Adrenal gland (tissue), 19 donors: ENCODE measurements at places on chromosomes 4 and X. TPM values are rescaled to one million over a fixed set of nuclear protein-coding genes. Genes with fewer than 3 reads are reported as not detected.

GRCh38 chrX:39869846-39870601 is 227.7 kb downstream of the BCOR start:
- peaks cover 6% of the 10 kb centered on the region for H3K27me3 ChIP-seq
- DNase-seq, result no peak
- no peaks in the 10 kb centered on the region for H3K4me1 ChIP-seq
- no peak overlapping the region for H3K4me3 ChIP-seq

CHIC1 gene
- total RNA-seq, result 19.4 TPM

DNA sequence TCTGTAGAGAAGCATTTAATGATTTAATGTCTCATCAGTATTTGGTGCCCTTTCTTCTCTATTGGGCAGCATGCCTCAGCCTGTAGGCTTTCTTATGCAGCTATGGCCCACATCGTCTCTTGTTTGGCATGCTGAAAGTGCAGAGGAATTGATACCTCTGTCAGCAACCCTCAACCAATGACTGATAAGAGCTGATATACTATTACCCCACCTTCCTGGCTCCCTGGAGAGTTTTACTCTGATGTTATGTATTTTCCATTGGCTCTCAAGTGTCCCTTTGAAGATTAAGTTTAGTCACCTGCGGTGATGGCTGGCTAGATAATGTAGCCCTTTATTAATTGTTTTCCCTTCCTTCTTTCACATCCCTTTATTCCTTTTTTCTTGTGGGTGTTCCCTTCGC is 41.2 kb upstream of the PDHA2 start:
- H3K4me3 ChIP-seq, result no peak overlapping the region
- H3K36me3 ChIP-seq, result no peaks in the 10 kb centered on the region
- no peaks in the 10 kb centered on the region for H3K4me1 ChIP-seq
- H3K27ac ChIP-seq, result no peak overlapping the region
- DNase-seq, result no peak

DNA sequence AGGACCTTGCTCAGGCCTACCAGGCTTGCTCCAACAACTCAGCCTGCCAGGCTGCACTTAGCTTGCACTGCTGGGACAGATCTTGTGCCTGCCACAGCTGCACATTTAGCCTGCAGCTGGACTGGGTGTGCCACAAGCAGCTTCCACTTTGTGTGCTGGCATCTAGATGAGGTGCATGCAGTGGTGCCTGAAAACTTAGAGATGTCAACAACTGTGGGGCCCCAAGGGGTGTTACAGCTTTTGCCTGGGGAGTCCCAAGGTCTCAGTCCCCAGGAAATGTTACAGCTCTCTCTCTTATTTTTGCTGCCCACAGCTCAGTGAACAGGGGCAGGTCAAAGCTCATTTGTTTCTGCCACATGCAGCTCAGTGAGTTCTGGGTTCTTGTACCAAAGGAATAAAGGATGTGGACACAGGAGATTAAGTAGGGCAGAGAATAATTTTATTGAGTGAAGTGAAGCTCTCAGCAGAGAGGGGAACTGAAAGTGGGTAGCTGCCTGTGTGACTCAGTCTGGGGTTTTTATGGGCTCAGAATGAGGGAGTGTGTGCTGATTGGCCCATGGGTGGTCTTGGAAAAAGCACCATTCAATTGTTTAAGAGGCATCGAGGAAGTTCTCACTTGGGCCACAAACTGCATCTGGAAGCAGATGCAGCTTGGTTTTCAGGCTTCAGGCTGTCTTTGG is 828.3 kb downstream of the TECRL start:
- H3K27ac ChIP-seq, result no peak overlapping the region
- H3K4me3 ChIP-seq, result no peak overlapping the region
- no peaks in the 10 kb centered on the region for H3K4me1 ChIP-seq
- no peaks in the 10 kb centered on the region for H3K36me3 ChIP-seq
- no peaks in the 10 kb centered on the region for H3K27me3 ChIP-seq
- no peak for DNase-seq

GRCh38 chr4:88812420-88812819 is 114.8 kb upstream of the NAP1L5 start:
- H3K4me3 ChIP-seq, result no peak overlapping the region
- no peaks in the 10 kb centered on the region for H3K4me1 ChIP-seq
- DNase-seq, result no peak

DNA sequence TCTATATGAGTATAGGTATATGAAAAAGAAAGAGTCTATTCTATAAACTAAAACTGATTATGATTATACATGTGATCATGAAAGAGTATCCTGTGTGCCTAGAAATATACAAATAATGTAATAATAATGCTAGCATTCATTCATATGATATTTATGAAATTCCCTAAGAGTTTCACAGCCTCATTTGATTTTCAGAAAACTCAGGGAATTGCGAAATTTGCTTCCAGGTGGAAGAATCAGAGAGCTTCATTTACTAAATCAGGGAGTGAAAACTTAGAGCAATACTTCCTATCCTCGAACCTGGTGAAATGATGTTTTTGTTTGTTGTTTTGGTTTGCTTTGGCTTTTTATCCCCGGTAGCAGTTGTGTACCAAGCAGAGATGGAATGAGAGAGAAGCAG is 1105.7 kb upstream of the SLIT2 start:
- no peaks in the 10 kb centered on the region for H3K27me3 ChIP-seq
- H3K36me3 ChIP-seq, result no peaks in the 10 kb centered on the region
- no peak overlapping the region for H3K4me3 ChIP-seq

DNA sequence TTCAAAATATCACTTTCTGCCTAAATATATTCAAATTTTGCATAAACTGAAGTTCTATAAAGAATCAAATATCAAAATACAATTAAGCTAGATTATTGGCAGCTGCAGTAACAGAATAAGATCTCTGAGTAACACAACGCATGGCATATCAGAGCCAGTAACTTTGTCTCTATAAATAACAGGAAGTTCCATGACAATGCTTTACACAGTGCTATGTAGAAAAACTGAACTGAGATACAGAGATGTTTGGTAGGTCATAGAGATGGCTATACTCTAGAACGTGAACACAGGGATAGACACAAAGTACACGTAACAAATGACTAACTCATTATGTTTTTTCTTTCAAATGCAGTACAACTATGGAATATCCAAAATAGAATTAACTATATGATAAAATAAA is 18.2 kb downstream of the UBE2D3 start:
- H3K36me3 ChIP-seq, result no peaks in the 10 kb centered on the region
- peaks cover 71% of the 10 kb centered on the region for H3K4me1 ChIP-seq
- H3K27ac ChIP-seq, result no peak overlapping the region
- no peak for DNase-seq
- no peaks in the 10 kb centered on the region for H3K27me3 ChIP-seq
